ENCODE measurements at places on chromosomes 1 and 21.

- no peak for DNase-seq
Observed at GRCh38 chr1:62336995-62337705, 17.9 kb upstream of the KANK4 start.

DNA sequence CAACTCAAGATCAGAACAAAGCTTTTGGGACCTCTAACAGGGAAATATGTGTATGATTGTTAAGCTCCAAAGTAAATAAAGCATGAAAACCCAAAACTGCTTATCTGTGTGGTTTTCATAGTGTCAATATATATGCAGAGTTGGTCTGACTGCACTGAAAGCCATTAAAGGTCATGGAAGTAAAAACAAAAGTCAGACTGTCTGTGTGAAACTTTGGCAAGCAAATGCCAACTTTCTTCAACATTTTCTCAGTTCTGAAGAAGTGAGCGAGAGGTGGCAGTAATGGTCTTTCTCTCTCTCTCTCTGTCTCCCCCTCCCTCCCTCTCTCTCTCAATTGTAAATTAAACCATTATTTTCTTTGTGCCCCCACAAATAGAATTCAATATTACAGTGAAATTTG lies 100.1 kb upstream of the S1PR1 start:
- DNase-seq: no peak

DNA sequence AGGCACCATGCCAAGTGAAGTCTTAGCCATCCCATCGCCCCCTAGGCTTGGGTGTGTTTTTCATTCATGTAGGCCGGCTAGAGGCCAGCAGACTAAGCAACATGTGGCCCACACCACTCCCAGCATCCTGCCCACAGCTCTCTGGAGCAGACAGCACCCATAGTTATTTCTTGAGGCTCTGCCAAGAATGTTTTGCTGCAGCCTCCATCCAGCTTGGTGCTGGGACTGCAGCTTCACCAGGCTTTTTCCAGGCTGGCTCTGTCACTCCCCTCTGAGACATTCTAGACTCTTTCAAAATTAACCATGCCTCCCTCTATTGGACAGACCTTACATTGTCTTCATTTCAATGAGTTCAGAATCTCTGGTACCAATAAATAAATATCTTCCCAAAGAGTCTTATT lies 104.2 kb downstream of the DUSP10 start:
- no peak for DNase-seq

GRCh38 chr1:67687198-67687545 lies 2.2 kb downstream of the GADD45A start:
- DNase-seq: no peak

GRCh38 chr1:85502171-85502570 lies 37.2 kb upstream of the DDAH1 start:
- DNase-seq: no peak

DNA sequence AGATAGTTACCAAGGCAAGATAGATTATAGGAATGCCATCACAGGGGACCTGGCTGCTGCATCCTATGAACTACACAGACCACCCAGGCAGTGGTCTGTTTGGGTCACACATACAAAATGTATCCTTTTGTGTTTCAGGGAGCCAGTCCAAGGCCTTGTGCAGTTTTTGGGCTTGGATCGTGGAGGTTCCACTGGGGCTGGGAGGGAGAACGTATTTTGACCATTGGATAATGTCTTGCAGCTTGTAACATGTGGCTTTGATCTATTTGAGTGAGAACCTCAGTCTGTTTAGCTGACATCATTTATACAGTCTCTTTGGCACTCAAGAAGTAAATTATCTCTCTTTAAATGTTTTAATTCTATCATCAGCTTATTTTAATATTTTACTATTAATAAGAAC lies 147.3 kb downstream of the DUSP10 start:
- no peak for DNase-seq

DNA sequence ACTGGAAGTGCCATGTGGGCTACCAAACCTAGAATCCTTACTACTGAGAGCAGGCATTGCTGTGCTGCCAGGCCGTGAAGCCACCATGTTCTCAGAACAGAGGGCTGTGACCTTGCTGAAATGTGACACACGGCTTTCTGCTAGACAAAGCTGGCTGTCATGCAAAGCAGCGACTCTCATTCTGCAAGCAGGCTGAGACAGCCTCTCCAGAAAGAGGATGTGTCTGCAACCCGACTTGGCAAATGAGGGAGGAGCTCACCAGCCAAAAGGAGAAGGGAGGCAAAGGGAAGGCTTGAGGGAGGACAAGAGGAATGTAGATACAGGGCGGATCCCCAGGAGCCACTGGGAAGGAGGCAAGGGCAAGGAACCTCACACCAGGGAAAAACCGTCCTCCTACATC lies 85.7 kb upstream of the KRTAP19-8 start:
- DNase-seq: no peak

DNA sequence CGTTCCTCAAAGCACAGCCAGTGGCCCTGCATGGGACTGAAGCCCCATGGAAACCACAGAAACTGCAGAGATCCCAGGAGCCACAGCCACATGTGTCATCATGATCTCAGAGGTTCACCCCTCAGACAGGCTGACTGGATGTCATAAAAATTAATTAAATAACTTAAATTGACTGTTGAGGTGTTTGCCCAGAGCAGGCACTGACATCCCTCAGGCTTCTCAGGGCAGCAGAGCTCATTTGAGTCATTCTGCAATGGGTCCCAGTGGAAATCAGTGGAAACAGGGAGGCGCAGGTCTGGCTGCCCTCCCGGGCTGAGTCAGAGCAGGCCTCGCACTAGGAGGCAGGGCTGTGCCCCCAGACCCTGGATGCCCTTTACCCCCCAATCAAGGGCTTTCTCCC lies 135.1 kb downstream of the CDC7 start:
- no peak for DNase-seq

- no peak for DNase-seq
Observed at GRCh38 chr1:152328801-152329391, 3.9 kb upstream of the FLG start.

GRCh38 chr1:173864179-173864867 lies 3.5 kb downstream of the GAS5 start:
- no peak for DNase-seq

- DNase-seq: no peak
Observed at GRCh38 chr1:220281159-220281574, 8.9 kb upstream of the RAB3GAP2 start.
